ENCODE measurements at places on chromosomes 11 and 22. TPM values are rescaled to one million over a fixed set of nuclear protein-coding genes. Genes with fewer than 3 reads are reported as not detected.

The APLNR gene
- not detected for total RNA-seq

The CDC42EP2 gene
- 0.66 TPM for total RNA-seq

GRCh38 chr11:30314625-30315024, 8.3 kb upstream of the ARL14EP start:
- no peak for DNase-seq

DNA sequence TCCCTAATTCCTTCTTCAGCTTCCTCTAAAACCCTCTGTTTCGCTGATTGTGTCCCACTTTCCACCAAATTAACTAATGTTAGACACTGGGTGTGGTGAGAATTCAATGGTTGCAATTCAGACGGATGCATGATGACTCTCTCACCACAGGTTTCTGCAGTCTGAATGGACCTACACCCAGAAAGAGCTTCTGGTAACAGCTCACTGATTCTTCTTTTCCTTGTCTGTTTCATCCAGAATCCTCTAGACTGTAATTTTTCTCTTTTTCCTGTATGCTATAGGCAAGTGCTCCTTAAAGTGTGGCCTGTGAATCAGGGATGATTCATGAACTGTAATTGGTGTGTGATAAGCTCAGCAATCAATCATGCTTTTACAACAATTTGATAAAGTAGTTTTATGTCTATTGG, 18.1 kb downstream of the MMP10 start:
- DNase-seq: no peak
